D721Med (cell line): ENCODE measurements at places on chromosomes 3 and 15.

DNA sequence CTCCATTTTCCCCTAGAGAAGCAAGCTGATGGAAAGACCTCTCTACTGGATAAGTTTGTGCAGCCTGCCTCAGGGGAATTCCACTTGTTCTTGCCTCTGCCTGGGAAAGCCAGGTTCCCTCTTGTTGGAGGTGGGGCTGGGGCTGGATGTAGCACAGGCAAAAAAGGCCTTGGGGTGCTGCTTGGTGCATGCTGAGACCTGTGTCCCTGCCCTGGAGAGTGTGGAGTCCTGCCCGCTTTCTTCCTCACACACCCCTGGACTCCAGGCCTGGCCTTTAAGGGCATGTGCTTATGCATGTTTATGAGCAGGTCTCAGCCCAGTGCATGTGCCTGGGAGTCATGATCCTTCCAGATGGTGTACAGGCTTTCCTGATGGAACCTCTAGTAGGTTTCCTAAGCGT lies 23.5 kb upstream of the JMJD7 start:
- DNase-seq = no peak

GRCh38 chr3:66443118-66443803 lies 57.6 kb downstream of the LRIG1 start:
- no peak for DNase-seq

GRCh38 chr15:78358102-78358870 lies 18.1 kb downstream of the CRABP1 start:
- DNase-seq = no peak

DNA sequence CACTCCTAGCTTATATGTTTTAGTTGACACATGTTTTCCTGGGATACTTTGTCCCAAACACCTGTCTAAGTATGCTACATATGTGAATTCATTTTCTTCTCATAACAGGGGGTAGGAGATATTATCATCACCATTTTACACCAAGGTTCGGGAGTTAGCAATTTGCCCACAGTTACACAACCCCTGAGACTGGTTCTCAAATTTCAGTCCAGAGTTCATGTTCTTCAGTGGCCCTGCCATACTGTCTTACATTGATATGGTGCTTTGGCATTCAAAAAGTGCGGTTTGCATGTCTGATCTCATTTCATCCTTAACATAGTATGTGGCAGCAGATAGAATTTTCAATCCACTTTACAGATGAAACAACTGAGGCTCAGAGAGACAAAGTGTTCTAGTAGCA lies 38.4 kb downstream of the ROBO2 start:
- no peak for DNase-seq

DNA sequence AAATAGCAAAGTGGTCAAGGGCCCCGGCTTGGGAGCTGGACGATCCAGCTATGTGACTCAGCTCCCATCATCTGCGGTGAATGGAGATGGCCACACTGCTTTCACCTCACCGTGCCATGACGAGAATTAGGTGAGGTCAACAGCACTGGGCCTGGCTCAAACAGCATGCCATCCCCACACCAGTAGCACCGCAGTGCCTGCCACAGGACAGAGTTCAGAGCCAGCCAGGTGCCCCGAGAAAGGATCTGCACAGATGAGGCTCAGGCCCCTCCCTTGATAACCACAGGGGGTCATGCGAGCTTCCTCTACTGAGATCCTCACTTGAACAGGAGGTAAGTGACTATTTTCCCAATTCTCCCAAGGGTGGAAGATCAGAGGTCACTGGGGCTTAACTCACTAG lies 29.4 kb downstream of the ZXDC start:
- no peak for DNase-seq

GRCh38 chr3:186746008-186746407 lies 28.8 kb downstream of the KNG1 start:
- no peak for DNase-seq

- DNase-seq = no peak
Measured at GRCh38 chr15:74920456-74920855, 13.8 kb upstream of the FAM219B start.

DNA sequence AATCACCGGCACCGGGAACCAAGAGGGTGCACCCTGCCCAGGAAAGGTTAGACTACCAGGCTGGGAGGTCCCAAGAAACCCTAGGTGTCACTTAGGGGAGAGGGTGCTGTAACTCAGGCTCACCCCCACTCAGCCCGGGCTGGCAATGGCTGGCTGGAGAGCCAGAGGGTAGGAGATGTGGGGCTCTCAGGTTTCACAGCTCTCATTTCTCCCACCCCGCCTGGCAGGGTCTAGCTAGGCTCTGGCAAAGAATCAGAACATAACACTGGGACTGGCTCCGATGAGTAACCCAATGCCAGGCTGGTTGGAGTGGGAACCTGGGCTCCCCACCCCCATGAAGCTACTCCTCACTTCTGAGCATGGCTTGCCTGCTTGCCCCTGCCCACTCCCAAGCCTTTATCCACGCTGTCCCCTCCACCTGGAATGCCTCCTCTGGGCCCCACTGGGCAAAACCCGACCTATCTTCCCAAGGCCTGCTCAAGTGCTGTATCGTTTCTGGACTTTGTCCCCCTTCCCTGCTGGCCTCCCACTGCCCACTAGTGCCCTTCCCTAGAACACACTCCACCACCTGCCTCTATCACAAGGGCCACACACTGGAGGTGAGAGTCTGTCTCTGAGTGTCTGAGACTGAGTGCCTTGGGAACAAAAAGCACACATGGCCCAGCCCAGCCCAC lies 2.0 kb downstream of the CIB2 start:
- DNase-seq = no peak

GRCh38 chr3:13136426-13136825 lies 63.2 kb upstream of the IQSEC1 start:
- DNase-seq = no peak

DNA sequence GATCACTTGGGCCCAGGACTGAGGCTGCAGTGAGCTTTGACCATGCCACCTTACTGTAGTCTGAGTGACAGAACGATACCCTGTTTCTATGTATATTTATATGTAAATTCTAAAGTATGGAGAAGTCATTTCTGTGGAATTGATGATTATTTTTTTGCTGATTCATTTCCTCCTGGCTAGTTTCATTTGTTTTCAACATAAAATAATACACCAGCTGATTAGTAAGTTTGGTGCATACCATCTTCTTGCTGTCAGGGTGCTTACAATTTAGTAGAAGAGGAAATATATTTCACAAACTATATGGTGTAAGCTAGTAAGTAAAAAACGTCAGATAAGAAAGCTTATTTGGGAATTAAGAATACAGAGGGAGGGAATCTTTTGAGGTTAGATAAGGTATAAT lies 36.0 kb downstream of the SLC25A26 start:
- DNase-seq = no peak

DNA sequence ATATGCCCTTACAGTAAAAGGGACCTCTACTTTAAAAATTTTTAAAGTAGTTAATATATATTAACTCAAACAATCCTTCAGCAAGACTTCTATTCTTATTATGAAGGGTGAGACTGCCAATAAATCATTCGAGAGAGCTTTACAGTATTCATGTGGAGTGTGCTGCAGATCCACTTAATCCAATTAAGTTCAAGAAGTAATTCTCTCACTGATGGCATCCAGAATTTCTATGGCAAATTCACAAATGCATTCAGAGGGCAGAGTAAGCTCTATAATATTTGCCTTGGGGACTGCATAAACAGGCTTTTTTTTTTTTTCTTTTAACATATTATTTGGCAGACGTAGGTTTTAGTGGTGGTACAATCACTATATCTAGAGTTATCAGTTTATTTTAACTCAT lies 692.0 kb downstream of the NLGN1 start:
- DNase-seq = no peak

DNA sequence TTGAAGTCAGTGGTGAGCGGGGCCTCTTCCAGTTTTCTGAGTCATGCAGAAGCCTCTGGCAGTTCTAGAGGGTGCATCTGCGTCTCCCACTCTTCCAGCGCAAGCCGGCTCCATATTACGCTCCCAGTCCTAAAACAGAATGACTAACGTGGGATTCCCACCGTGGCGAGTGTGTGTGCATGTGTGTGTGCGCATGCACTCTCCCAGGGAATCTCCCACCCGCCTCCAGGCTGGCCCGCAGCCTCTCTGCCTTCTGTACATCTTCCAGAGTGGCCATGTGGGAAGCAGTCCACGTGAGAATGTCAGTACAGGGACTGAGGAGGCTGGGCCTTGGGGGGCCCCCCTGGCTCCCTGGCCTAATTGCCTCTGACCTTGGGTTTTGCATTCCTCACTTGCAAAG lies 87.7 kb downstream of the LSM3 start:
- no peak for DNase-seq

DNA sequence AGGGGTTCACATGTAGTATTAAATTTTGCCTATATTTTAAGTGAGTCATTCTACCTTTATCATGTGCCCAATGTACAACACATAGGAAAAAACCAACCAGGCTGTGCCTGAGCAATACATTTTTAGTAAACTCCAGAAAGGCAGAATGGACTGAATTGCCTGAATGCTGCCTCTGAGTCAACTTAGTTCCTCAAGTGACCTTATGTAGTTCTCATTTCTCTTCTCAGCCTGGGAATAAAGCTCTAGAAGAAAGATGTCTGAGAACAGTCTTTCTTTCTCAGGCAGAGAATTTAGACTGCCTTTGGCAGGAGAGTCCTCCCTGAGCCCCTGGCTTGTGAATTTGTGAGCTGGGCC lies 13.0 kb downstream of the ST3GAL6 start:
- no peak for DNase-seq

DNA sequence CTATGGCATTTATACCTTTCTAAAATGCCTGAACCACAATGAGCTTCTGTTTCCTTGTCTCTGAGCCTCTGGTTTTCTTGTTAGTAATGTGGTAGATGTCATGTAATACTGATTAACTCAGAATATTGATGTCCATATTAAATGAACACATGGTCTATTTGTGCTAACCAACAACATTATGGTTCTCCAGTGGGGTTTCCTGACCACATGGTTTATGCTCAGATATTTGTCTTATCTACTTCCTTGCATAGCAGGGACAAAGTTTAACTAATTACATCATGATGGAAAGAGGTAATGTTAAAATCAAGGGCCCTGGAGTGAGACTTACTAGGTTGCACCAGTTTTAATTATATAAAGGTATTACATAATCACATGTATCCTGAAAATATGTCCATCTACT lies 62.6 kb upstream of the SCN10A start:
- no peak for DNase-seq

GRCh38 chr3:168061332-168061996 lies 34.3 kb downstream of the GOLIM4 start:
- no peak for DNase-seq

- DNase-seq = no peak
Measured at GRCh38 chr3:72265256-72266015, 480.5 kb upstream of the PROK2 start.

GRCh38 chr15:64844576-64845145 lies 2.9 kb downstream of the PLEKHO2 start:
- DNase-seq = no peak
